Left hindlimb (tissue), 1 donor: ENCODE measurements at places on chromosomes 6 and 20.

DNA sequence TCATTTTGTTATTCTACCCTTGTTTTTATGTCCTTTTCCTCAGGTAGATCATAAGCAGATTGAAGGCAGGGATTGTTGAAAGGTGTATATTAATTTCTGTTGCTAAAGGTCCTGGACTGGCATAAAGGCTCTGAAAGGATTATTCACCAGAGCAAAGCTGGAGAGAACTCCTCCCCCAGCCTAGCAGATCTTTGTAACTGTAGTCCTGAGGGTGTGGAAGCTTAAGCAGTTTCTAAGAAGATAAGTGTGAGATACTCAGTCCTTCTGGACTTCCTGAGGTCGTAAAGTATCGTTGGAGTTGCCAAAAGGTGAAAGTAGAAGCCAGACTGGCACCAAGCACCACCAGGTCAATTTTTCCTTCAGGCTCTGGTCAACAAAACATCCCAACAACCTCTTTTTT lies 24.2 kb downstream of the CGA start:
- no peak for DNase-seq

GRCh38 chr20:50920997-50921396 lies 10.2 kb downstream of the ADNP start:
- DNase-seq = no peak

DNA sequence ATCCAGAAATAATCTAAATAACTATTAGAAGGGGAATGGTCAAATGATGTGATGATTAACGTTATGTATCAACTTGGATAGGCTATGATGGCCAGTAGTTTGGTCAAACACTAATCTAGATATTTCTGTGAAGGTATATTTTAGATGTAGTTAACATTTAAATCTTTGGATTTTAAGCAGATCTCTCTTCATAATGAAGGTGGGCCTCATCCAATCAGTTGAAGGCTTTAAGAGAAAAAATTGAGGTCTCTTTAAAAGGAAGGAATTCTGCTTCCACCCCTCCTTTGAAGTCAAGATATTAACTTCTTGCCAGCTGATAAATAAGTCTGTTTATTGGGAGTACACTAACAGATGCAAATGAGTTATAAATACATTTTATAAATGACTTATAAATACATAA lies 760.0 kb upstream of the SLC35B3 start:
- no peak for DNase-seq

- DNase-seq = no peak
These were observed 60.5 kb downstream of the EDN1 start for GRCh38 chr6:12350644-12351170.

- DNase-seq = no peak
These were observed 117.0 kb downstream of the TMEM200A start for GRCh38 chr6:130482645-130483390.

DNA sequence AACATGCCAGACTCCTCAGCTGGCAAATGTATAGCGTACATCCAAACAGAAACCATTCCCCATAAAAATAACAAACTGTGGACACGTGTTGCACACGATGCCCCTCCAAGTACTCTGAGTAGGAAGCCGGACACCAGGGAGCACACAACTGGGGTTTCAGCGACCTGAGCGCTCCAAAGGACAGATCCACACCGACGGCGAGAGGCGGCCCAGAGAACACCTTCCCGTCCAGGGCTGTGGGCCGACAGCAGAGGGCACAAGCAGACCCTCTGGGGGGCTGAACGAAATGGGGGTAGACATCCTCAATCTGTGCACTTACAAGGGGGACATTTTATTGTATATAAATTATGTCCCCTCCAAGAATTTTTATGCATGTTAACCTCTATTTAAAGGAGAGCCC lies 24.7 kb downstream of the TAF4 start:
- no peak for DNase-seq

DNA sequence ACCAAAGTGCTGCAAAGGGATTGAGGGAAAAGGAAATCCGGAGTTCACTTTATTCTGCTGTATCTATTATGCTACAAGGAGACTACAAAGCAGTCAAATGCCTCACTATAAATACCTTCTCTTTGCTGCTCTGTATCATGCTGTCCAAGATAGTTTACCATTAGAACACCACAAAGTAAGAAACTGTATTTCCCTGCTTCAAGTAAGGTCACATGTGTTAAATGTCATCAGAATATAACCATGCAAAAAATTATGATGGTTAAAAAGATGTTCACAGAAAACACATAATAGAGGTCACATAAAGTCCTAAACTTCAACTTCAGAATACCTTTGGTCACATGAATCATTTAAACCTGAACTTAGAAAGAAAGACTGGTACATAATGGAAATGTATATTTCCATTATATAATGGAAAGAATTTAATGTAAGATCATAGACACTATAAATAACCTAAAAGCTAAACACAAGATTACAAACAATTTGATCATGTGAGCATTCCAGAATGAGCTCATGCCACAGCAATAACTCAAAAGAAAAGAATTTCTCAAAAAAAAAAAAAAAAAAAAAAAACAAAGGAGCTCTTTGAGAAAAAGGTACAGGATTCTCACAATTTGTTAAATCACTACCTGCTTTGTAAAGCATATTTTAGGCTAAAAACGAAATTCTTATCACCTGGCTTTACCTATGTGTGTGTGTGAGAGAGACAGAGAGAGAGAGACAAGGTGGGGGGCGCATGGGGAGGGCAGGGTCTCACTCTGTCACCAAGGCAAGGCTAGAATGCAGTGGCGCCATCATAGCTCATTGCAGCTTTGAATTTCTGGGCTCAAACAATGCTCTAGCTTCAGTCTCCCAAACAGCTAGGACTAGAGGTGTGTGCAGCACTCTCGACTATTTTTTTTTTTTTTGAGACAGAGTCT lies 58.7 kb downstream of the KIF13A start:
- no peak for DNase-seq

DNA sequence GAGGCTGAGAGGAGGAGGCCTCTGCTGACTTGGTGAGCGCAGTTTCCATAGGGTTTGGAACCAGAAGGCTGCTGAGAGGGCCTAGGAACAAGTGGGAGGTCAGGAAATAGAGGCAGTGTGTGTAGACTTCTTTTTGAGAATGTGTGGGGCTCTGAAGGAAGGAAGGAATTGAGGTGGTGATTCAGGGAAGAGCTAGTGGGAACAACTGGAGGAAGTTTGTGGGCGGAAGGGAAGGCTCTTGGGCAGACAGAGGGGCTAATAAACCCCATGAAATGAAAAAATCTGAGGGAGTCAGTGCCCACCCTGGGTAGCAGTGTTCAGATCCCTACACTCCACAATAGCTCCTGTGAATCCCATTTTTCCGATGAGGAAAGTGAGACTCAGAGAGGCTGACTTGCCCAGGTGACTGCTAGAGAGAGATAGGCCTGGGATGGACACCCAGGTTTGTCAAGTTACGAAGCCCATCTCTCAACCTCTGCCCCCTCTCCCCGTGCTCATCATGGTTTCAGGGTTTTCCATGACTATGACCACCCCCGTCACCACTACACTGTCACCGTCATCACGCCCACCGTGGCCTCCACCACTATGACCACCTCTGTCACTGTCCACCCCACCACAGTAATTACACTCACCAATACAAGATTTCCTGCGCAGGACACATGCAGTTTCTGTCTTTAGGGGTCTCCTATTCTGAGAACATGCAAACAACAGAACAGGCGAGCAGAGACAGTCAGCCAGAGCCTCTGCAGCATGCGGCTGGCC lies 106.4 kb downstream of the MRPL14 start:
- no peak for DNase-seq

DNA sequence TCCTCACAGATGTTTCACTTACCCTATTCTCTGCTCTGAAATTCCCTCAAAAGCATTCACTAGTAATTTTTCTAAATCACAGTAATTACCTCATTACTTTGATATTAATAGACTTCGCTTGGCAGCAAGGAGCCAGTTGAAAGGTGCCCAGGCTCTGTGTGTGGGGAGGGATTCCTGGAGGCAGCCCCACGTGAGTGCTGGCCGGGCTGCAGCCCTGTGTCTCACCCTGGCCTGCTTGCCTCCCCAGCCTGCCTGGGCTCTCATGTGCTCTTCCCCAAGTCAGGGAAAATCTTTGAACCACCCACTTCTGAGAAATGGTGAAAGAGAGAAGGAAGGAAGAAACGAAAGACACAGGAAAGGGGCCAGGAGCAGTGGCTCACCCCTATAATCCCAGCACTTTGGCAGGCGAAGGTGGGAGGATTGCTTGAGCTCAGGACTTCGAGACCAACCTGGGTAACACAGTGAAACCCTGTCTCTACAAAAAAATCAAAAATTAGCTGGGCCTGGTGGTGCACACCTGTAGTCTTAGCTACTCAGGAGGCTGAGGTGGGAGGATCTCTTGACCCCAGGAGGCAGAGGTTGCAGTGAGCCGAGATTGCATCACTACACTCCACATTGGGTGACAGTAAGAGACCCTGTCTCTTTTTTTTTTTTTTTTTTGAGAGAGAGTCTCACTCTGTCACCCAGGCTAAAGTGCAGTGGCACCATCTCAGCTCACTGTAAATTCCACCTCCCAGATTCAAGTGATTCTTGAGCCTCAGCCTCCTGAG lies 20.0 kb upstream of the SNTA1 start:
- no peak for DNase-seq

DNA sequence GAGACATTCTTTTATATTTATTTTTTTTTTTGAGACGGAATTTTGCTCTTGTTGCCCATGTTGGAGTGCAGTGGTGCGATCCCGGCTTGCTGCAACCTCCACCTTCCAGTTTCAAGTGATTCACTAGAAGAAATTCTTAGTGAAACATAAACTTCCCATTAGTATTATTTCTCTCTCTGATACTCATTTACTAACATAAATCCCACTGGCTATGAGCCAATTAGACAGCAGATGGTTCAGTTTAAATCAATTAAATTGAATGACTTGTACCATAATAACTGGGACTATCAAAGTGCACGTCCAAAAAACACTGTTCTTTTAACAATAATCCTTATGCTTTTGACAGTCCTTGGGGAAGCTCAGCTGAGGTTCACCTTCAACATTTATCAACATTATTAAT lies 111.2 kb upstream of the PTCHD4 start:
- no peak for DNase-seq

DNA sequence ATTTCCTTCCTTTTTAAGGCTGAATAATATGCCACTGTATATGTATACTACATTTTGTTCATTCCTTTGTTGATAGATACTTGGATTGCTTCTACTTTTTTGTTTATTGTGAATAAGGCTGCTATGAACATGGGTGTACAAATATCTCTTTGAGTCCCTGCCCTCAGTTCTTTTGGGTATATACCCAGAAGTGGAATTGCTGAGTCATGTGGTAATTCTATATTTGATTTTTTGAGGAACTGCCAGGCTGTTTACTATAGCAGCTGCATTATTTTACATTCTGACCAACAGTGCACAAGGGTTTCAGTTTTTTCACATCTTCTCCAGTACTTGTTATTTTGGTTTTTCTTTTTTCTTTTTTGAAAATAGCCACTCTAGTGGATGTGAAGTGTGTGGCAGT lies 34.1 kb downstream of the CDS2 start:
- DNase-seq = no peak

DNA sequence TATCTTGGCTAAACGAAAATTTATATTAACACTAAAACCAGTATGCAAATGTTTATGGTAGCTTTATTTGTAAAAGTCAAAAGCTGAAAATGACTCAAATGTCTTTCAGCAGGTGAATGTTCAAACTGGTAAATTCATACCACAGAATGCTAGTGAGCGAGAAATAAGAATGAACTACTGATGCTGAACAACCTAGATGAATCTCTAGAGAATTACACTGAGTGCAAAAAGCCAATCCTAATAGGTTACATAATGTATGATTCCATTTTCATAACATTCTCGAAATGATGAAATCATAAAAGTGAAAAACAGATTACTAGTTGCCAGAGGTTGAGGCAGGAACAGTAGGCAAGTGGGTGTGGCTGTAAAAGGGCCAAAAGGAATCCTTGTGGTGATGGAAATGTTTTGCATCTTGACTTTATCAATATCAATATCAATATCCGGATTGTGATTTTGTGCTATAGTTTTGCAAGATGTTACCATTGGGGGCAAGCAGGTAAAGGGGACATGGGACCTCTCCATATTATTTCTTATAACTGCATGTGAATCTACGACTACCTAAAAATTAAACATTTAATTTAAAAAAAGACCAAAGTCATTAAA lies 26.1 kb downstream of the ZNF311 start:
- DNase-seq = no peak

DNA sequence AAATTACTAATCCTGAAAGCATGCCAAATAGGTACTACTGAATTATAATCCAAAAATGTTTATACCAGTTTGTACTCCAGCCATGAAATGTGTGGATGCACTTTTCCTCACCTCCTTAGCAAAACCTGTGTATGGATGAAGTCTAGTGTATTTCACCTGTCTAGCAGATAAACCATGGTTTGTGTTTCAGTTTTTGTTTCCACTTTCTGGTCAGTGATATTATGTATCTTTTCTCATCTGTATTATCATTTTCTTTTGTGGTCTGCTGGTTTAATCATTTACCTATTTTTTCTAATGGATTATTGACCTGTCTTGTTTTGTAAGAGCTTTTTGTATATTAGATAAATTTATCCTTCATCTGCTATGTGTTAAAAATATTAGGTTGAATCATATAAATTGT lies 41.0 kb upstream of the TMEM217 start:
- DNase-seq = no peak

DNA sequence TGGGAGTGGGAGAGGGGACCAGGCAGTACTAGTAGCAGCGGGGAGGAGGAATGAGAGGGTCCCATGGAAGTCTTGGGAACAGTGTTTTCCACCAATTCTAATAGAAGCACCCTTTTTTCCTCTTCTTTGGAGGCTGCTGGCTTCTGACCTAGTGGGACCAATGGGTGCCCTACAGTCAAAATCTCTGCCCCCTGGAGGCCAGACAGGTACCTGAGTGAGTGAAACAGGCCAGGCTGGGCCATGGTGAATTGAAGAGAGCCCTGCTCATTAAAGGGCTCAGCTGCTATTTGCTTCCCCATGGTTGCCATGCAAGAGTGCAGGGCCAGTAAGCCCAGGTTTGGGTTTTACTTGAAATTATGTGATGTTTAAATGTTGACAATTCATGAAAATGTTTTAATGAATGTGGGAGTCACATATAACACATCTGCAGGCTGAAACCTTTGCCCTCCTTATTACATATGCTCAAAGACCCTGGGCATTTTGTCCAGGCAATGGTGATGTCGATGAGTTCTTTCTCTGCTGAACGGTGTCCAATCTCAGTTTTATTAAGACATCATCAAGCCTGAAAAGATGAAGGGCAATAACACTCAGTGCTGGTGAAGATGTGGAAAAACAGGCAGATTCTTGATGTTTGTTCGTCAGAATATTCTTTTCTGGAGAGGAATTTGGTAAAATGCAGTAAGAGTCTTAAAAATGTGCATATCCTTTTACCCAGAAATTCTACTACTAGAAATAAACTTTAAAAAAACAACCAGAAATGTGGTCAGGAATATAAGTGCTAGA lies 42.3 kb upstream of the OCSTAMP start:
- DNase-seq = no peak
